Fibroblast of villous mesenchyme (primary cell): ENCODE measurements at places on chromosomes 11 and 22.
A peak's percentile ranks its signal among the peaks of the same experiment; 100 is the strongest.

GRCh38 chr11:7545611-7546010, 31.8 kb downstream of the PPFIBP2 start:
- DNase-seq, result no peak

DNA sequence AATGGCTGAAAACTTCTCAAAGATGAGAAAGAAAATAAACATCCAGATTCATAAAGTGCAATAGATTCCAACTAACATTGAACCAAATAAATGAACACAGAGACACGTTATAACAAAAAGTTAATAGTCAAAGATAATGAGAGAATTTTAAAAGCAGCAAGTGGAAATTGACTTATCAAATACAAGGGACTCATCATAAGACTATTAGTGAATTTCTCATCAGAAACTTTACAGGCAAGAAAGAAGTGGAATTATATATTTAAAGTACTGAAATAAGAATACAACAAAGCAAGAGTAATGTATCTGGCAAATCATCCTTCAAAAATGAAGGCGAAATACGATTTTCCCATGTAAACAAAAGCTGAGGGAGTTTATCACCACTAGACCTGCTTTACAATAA, 852.7 kb downstream of the LRRC4C start:
- DNase-seq, result no peak

- peak; percentile 5 for DNase-seq
These were observed 876 bp downstream of the NFRKB start for GRCh38 chr11:129894278-129895125.

- DNase-seq, result no peak
These were observed 121.5 kb downstream of the KCNQ1OT1 start for GRCh38 chr11:2577991-2578928.

GRCh38 chr11:120089036-120090001, 48.6 kb downstream of the TRIM29 start:
- DNase-seq, result no peak

DNA sequence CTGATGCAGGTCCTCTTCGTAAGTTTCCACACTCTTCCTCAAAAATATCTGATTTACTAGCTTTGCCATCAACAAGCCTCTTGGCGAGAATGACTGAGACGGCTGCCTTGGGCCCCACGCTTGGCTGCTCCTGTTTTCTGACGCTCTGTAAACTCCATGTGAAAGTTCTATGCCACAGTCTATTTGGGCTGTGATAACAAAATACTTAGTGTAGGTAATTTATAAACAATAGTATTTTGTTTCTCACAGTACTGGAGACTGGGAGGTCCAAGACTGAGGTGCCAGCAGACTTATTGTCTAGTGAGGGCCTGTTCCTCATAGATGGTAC, 123.2 kb upstream of the SORL1-AS1 start:
- no peak for DNase-seq

DNA sequence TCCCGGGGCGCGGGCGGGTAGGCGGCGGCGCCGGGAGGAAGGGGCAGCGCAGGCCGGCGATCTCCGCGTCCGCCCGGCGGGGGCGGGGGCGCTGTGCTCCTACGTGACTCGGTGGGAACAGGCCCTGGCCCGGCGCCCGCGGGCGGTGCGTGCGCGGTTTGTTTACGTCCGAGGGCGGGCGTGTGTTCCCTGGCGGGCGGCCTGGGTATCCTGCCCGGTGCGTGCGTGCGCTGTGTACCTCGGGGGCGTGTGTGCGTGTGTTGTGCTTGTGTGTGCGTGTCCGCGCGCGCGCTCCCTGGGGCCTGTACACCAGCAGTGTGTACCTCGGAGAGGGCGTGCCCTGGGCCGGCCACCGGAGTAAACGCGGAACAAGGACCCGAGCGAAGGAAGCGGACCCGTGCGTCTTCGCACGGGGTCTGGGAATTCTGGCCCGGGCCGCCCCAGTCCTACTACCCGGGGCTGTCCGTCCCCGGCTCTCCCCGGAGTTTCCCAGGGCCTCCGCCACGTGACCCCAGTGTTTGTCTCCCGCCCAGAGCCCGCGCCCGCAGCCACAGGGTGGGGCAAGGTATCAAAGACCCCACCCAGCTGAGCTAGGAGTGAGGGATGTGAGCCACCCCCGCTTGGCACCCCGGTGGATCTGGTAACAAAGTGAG, 769 bp downstream of the MAFF start:
- DNase-seq, result peak; percentile 94

DNA sequence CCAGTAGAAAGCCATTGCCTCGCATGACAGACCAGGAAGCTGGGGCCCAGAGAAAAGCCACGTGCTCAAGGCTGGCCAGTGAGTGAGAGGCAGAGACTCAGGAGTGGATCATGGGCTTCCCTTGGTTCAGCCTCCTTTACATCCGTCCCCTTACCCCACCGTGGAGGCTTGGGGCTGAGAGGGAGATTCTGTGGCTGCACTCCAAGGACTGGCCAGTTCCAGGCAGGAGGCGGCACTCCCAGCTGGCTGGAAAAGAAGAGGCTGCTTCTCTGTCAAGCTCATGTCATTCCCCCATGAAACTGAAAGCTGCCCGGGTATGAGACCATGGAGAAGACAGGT, 6.6 kb upstream of the ASCL2 start:
- DNase-seq, result peak; percentile 20

- DNase-seq, result no peak
These were observed 103.6 kb downstream of the MTNR1B start for GRCh38 chr11:93073026-93073425.

DNA sequence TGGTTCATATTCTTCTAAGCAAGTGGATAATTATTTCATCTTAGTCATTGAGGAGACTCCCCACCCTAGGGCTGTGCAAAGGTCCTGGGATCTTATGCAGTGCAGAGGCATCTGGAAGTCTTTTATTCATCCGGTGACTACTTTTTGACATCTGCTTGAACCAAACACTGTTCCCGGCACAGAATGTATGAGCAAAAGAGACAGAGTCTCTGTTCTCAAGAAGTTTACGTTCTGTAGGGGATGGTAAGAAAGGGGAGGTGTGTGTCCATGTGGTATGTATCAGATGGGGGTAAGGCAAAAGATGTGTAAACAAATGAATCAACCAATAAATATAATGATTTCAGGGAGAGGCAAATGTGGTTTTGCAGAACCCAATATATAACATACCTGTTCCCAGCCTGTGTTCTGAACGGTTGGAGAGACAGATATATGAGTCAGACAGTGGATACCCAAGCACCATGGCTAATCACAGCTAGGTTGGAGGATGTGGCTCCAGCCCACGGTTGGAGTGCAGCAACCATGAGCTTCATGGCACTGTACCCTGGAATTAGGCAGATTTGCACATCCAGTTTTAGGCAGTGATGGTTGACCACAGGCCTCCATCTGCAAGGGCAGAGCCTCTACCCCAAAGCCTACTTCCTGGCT, 75.1 kb upstream of the CADM1 start:
- no peak for DNase-seq

GRCh38 chr11:7046474-7047175, 26.3 kb downstream of the NLRP14 start:
- DNase-seq, result peak; percentile 37

GRCh38 chr11:80860632-80861031, 1419.8 kb upstream of the TENM4 start:
- no peak for DNase-seq

DNA sequence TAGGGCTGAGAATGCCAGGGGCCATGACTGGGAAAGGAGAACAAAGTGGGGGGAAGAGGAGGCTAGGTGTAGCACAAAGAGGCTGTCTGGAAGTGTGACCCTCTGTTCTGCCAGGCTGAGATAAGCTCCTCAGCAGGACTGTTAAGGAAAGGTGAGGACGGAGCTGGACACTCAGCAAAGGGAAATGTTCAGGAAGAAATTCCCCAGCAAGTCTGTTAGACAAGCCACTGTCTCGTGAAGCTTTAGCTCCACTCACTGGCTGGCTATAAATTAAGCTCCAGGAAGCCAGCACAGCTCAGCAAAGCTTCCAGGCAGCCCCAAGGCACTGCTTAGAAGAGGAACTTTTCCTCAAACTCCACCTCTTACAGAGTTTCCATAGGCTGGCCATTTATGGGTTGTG, 181.2 kb upstream of the API5 start:
- DNase-seq, result no peak

DNA sequence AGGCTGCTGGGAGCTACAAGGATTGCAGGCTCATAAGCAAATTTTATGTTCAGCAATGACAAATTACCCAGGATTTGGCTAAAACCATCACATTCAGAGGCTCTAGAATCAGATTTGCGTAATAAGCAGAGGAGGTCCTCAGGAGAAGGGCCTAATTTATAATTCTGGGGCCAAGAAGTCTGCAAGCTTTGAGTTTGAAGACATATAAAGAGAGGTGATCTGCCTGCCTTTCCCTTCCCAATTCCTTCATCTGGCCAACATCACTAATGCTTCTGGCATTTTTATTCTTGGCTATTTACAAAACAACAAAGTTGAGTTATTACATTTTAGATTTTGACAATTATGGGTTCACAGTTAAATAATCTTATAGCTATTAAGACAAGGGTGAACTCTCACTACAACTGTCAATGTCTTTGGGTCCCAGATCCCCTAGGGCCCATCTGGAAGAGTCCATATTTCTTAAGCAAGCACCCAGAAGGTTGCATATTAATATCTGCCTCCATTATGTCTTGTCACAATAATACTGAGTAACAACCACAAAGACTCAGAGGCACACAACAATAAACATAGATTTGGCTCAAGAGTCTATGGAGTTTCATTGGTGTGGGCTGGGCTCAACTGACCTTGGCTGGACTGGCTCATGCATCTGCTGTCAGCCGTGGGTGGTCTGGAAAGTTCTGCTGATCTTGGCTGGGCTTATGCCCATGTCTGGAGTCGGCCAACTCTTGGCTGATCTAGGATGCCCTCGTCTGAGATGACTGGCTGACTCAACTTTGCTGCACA, 67.2 kb upstream of the CD82 start:
- peak; percentile 81 for DNase-seq

GRCh38 chr22:33971561-33971961, 51.3 kb upstream of the LARGE1 start:
- DNase-seq, result no peak

DNA sequence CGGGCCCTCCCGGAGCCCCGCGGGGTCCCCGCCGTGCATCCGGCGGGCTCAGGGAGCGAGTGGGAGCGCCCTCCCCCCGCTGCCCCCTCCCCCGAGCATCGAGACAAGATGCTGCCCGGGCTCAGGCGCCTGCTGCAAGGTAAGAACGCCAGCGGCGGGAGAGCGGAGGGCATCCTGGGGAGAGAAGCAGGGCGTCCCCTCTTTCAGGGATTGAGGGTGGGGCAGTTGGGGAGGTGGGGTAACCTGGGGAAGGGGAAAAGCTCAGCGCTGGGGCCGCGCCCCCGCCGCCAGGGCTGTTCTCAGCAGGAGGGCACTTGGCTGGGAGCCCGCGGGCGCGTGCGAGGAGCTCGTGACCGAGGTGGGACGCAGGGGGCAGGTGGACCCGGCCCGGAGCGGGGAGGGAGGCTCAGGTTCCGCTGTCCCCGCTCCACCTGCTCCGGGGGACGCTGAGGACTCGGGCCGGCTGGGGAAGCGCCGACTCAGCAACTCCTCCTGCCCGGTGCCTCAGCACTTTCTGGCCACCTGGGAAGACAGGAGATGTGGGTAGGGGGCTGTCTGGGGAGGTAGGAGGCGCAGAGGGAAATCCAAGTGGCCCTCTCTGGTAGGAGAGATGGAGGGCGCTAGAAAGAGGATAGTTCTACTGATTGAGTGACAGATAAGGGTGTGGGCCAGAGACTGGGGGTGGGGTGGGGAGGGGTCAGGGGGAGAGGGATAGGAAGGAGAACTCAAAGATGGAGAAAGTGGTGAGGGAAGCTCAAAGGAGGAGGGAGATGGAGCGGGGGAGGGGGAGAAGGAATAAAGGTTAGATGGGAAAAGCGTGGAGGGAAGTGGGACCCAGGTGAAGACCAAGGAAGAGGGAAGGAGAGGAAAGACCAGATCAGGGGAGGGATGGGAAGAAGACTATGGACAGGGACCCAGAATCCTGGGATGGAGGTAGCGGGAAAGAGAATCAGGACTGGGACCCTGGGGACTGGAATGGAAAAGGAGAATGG, 726 bp downstream of the RTN4RL2 start:
- DNase-seq, result no peak

DNA sequence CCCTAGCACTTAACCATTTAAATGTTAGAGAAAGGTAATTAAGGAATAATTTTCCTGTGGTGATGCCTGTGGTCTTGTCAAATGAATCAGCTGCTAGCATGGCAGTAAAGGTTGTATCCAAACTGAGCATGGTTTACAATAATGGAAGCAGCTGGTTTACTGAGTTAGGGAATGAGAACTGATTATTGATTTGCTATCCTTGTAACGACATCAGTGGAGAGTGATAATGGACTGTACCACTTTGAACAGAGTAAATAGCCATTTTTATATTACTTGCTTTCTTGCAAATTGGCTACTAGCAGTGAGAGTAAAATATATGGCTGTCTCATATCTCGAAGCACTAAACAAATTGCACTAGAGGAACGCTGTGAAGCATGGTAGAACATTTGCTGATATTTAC, 589.0 kb upstream of the ANO5 start:
- no peak for DNase-seq

DNA sequence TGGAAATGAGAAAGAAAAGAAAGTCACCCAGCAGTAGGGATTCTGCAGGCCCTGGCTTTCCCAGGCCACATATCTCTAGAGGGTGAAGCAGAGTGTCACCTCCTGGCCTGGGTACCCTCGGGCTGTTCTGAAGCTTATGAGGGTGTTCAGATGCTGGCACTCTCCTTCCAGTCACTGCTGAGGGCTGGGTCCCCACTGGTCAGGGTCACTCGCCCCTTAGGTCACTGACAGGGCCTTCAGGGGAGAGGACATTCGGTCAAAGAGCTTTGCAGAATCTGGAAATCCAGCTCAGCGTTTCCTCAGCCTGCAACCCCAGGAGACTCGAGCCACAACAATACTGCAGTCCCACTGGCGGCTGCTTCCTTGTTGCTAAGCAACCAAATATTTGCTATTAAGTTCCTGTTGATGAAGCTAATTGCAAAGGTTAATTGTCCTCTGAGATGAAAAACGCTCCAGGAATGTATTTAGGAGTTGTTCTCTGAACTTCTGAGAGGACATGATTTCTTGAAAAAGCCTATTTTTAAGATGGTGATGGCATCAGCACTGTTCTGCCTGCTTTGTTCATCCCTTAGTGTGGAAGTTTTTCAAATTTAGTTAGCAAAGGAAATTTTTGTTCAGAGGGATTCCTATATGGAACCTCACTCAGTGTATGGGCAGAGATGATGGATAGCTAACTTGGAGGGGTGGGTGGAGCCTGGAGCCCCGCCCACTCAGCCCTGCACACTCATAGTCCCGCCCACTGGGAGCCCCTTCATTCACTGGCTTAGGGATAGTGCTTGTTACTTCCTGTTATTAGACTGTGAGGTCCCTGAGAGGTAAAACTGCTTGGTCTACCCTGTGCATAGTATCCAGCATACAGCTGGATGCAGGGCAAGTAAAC, 109.2 kb downstream of the CSNK2A3 start:
- peak; percentile 25 for DNase-seq

- DNase-seq, result no peak
These were observed 78.3 kb upstream of the SHISAL1 start for GRCh38 chr22:44391015-44391414.

DNA sequence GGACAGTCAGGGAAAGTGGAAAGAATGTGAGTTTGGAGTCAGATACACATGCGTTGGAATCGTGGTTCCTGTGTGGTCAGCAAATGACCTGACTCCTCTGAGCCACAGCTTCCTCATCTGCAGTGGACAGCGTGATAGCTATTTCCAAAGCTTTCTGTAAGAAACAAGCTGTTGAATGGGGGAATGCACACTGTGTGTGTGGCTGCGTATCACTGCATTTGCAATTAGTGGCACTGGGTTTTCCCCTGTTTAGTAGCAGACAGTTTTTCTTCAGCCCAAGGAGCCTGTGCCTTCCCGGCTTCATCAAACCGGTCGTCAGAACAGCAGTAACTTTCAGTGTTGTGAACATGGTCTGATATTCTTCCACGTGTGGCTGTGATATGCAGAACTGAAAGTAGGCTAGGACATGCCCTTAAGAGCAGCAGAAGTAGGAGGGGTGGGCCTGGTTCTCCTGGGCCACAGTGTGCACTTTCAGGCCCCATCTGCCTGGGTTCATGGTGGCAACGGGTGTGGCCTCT, 121.5 kb downstream of the RRAS2 start:
- DNase-seq, result no peak
